NCI-H187 treated with DMSO at 0.1 percent for 48 hours (cell line): ENCODE measurements at places on chromosomes 6 and 20.

- DNase-seq: no peak
These were observed 21.3 kb downstream of the MTFR2 start for GRCh38 chr6:136228814-136229213.

DNA sequence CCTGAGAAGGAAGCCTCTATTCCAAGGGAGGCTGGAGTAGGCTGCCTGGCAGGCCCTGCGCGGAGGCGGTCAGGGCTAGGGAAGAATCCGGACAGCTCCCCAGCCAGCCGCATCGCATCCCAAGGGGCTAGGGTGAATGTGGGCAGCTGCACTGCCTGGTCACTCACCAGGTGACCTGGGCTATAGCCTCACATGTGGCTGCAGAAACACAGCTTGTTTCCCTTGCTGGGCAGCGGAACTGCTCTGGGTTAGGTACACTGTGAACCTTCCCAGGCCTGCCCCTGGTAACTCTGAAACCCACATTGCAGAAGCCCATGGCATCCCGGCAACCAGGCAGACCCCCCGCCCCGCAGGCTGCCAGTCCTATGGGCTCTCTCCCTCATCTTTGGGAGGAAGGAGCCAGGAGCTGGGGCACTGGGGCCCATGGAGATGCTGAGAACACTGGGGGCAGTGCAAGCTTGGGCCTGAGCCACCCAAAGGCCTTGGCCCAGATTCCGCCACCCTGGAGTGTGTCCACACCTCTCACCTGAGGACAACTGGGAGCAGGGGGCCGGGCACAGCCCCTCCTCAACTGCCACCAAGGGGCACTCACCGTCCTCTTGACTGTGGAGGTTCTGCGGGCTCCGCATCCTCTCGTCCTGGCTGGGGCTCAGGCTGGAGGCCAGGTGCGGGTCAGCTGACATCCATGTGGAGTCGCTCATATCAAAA, 111.0 kb downstream of the NOL4L start:
- no peak for DNase-seq

DNA sequence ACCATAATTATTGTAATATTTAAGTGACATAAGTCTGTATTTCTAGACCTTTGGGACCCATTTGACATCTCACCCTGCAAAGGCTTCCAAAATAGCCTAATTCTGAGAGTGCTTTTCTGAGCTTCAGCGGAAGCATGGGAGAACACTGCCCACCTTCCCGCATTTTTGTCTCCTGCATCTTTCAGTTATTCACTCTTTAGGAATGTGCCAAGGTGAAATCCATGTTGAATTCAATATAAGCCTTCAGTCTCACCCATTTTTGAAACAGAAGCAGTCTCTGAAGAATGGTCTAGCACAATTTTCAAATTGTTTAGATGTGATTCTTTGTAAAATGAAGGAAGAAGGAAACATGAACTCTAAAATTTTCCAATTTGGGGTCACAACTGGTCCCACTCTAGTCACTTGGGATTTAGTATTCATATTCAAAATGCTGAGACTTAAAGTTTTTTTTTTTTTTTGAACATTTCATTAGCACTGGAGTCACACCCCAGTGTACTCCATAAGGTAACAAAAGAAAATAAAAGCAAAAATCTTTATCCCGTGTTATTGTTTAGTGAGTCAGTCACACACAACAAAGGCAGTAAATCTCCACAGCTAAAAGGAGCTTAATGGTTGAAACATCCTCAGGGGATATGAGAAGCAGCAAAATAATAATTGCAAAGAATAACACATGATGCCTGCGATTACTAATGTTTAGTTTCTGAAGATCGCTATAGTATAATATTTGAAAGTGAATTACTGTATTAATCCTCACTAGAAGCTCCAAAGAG, 479.9 kb upstream of the BTBD3 start:
- no peak for DNase-seq

DNA sequence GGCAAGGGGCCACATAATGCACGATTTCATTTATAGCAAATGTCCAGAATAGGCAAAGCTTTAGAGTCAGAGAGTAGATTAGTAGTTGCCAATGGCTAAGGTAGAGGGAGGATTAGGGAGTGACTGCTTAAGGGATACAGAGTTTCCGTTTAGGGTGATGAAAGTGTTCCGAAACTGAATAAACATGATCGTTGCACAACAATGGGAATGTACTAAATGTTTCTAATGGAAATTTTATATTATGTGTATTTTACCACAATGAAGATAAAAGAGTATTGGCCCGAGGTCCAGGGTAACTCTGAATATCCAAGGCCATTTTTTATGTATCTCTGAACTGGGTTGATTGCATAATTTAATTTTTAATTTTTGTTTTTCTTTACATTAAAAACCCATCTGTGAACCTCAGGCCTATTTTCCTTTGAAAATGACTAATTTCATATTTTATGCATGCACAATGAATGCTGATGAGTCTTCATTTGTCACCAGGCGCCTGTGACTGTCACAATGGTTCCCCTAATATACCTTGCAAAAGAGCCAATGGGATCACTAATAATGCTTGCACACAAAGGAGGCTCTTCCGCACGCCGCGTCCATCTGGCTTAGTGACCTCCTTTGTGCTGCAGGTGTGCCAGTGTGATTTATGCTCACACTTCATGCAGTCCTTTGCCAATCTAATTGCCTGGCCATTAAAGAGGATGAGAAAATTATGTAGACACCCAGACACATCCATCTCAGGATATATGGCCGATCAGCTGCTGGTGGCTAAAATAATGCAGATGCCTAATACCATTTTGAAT, 612.5 kb downstream of the CDH26 start:
- no peak for DNase-seq

- DNase-seq: no peak
These were observed 41.1 kb downstream of the PLN start for GRCh38 chr6:118589186-118589585.

DNA sequence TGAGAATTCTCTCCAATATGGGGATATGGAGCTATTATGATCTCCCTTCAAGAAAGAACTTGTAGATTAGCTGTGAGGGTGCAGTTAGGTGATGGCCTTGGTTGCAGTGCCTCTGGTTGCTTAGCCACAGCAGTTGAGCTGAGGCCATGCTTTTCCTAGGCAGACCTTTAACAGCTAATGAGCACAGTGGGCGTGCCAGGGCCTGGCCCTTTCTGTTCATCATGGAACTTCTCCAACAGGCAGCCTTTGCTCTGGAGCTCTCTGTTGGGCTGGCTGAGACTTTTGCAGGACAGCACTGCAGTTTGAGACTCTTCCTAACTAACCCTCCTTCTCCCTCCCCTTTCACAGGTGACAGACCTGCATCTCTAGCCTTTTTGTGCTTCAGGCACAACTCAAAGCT, 39.7 kb upstream of the TMEM170B start:
- DNase-seq: no peak

DNA sequence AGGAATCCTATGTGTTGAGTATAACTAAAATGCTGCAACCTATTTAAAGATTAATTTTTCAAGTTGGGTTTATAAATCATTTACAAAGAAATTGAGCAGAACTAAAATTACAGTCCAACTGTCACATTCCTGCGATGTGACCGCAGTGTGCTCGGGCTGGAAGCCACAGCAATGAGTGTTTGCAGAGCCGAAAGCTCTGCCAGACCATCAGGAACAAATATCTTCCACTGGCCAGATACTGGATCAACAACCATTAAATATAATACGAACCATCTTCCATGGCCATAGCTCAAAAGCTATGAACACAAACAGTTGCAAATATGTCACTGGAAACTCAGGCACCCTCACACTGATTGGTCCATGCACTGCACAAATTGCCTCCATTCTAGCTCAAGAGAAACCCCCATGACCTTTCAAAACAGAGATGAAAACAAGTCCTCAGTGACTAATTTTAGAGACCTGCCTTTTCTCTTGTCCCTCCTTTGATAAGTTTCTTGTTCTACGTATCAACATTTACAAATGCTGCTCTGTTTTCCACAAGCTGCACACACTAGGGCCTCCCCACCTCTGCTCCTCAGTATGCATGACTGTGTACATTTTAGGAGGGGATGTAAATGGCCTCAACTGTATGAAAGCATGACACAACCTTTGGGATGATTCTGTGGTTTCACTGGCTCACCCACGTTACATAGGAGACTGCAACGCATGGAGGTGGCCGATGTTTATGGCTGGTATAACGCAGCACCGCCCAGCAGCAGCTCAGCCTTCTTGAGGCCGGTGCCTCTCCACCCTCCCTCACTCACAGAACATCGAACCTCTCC, 171.7 kb downstream of the WDR27 start:
- no peak for DNase-seq

GRCh38 chr6:127332383-127332961, 10.9 kb downstream of the ECHDC1 start:
- no peak for DNase-seq

- DNase-seq: no peak
These were observed 202.6 kb downstream of the TRDN start for GRCh38 chr6:123434186-123434585.

GRCh38 chr20:1860446-1860845, 34.8 kb upstream of the SIRPA start:
- DNase-seq: no peak
